ENCODE measurements at places on chromosomes 3 and 15.
A peak's percentile ranks its signal among the peaks of the same experiment; 100 is the strongest.

DNA sequence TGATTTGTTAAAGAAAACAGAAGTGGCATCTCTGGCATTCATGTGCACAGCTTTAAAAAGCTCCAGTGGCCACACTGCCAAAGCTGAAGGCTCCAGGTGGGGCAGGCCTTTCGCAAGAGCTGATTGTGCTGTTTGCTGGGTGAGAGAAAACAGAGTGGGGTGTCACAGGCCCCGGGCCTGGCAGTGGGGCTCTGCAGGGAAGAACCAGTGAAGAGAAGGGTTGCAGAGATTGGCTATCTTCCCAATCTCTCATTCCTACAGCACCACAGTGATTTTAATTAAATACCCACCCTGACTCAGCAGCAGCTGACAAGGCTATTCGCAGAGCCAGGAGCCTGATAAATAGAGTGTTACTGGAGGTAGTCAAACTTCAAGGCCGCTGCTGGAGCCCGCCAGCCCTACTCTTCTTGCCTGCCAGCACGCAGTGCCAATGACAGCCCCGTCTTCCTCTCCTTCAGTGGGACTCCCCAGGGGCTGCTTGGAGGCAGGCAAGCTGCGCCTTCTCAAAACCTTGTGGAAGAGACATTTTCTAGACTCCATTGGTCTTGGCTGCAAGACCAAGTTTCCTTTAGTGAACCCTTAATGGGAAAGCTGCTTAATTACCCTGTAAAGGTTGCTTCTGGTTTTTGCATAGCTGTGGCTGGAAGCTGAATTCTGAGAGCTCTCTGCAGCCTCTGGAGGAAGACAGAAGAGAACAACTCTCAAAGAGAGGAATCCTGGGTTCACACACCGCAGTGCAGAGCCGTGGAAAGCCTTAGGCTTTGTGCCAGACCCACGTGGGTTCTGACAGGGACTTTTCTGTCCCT, 225.8 kb upstream of the SLCO3A1 start:
- DNase-seq, result no peak

DNA sequence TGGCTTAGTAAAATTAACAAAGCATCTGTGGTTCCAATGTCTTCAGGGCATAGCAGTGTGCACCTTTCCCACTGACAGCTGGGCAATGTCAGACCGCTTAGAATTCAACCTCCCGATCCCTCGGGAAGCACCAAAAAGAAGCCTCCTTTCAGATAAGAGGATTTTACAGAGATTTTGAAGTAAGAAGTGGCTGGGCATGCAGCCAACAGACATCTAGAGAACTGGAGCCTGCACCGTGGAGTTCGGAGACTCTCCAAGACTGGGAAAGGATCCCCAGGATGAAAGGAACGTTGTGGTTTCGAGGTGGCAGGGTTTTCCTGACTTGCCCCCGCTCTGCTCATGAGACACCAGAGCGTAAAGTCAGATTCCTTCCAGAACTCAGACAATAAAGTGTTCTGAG, 5.3 kb downstream of the FAM174B start:
- DNase-seq, result peak; percentile 97

GRCh38 chr3:96266395-96267190, 547.8 kb upstream of the EPHA6 start:
- DNase-seq, result no peak

GRCh38 chr15:74210729-74211128, 8.1 kb upstream of the STRA6 start:
- no peak for DNase-seq

DNA sequence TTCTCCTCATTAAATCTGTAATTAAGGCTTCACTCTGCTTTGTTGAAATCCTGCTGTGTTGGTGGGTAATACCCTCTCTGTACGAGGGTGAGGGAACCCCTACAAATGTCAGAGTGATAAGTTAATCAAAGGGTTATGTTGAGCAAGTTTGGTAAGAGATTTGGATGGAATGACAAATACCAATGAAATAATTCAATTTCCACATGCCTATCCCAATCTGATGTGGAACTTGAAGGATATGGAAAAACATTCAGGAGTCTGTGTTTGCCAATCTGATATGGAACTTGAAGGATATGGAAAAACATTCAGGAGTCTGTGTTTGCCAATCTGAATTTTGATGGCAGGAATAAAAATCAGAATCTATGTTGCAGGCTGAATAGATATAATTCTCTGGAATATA, 910.2 kb downstream of the TUSC7 start:
- no peak for DNase-seq

- DNase-seq, result peak; percentile 84
These were observed 158.7 kb downstream of the USP13 start for GRCh38 chr3:179811321-179812095.

- DNase-seq, result no peak
These were observed 19.2 kb downstream of the FYCO1 start for GRCh38 chr3:45976191-45977091.

DNA sequence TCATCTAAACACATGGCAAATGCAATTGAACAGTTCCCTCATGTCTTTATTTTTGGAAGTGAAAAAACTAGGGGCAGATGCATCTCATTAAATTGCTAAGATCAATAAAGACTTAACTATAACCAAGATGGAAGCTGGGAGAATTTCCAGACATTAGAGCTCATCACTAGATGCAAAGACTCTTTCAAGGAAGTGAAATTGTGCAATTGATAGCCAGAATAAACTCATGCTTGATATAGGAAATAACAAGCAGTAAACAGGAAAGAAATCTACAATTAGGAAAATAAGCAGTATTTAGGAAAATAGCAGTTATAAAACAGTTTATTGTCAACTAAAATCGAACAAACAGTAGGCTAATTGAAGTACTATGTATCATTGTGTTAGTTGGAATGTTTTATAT, 8.8 kb upstream of the ANKUB1 start:
- no peak for DNase-seq

DNA sequence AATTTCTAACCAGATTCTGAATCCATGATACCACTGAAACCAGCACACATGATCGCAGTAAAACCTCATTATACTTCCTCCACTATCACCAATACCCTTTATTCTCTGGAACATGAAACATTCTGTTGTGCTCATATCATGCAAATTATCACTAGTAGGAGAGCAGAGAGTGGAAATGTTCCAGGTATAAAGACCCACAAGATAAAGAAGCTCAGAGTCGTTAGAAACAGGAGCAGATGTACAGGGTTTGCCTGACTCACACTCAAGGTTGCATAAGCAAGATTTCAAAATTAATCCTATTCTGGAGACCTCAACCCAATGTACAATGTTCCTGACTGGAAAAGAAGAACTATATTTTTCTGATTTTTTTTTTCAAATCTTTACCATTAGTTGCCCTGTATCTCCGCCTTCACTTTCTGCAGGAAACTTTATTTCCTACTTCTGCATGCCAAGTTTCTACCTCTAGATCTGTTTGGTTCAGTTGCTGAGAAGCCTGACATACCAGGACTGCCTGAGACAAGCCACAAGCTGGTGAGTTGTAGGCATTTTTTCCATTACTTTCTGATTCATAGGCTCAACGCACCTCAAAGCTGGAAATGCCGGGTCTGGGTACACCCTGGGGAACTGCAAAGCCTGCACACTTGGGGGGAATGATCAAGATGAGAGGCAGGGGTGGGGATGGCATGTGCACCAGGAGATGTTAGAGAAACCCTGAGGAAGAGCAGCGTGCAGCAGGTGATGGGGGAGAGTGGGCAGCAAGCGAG, at the start of gene CCR2:
Gene CCR2, plus strand, starts transcription at position 465 of the 764 bp plus-strand sequence. CDS start 3,417 bp downstream, outside the sequence.
- no peak for DNase-seq

- DNase-seq, result no peak
These were observed 366.8 kb upstream of the UMPS start for GRCh38 chr3:124363476-124363875.

DNA sequence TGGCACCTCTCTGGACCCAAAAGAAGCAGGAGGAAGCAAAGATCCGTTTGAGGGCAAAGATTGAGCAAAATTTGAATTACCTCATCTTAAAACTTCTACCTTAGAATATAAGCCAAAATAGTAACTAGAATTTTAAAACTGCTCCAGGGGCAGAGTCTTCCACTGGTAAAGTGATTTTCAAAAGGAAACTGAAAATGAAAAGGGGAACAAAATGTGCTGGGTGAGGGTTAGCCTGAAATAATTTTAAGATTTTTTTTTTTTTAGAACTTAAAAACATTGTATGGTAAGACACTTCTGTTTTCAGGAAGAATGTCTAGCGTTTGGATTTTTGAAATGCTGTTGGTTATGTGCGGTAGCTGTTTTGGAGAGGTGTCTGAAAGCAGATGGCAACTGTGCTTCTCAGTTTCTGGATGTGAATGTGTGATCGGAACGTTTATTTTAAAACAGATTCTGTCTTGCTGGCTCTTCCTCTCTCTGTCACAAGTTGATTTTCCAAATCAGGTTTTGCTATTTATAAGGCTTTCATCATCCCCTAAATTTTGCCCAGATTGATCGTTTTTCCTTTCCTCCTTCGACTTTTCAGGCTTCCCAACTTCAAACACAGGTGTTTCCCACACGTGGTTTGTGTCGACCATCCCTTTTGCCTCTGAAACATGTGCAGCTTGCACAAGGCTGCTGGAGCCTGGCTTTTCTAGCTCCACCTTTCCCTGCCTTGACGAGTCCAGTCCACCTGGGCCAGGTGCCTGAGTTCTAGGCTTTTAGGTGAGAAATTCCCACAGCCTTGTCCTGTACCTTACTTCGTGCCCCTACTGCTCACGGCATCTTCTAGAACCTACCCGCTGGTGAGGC, 3.3 kb downstream of the LRRK1 start:
- no peak for DNase-seq

GRCh38 chr15:57509965-57510364, 81.7 kb upstream of the MYZAP start:
- no peak for DNase-seq

DNA sequence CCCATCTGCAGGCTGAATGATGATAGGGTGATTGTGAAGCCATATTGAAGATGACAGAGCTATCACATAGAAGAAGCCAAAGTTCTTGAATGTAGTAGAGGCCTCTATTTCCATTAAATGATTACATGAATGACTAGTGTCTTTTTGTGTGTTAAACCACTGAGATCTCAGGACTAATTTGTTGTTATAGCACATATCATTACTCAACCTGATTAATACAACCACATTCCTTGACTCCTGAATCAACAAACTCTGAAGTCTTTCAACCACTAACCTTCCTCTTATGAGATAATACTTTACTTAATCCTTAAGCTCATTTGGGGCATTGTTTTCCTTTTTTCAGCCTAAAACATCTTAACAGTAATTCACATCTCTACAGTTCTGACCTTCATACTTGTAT, 564.5 kb upstream of the ADAMTS9 start:
- no peak for DNase-seq

DNA sequence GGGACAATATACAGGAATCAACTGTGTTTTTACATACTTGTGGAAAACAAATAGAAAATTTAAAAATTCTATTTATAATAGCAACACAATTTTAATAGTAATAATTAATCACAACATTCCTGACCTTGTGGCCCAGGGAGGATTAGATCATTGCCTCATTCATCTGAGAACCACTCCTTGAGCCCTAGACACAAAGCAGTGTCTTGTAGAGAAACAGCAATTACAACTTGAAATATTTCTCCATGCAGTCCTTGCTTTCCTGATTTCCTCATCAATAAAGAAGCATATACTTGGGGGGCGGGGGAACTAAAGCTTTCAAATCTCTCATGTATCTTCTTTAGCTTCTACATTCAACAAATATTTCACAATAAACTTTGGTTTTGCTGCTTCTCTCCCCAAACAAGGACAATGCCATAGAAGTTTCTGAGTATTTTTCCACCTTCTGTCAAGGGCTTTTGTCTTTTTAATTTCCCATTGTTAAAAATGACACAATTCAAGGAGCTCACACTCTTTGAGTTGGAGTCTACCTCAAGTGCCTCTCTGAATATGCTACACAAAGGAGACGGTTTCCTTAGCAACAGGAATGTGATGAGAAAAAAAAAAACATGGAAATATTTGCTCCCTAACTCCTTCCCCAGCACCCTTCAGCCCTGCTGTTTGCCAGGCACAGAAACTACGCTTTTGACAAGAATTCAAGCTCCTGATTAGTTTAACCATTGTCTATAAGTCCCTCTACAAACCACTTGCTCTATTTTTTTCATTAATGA, 118.8 kb downstream of the ARPP21 start:
- DNase-seq, result no peak

DNA sequence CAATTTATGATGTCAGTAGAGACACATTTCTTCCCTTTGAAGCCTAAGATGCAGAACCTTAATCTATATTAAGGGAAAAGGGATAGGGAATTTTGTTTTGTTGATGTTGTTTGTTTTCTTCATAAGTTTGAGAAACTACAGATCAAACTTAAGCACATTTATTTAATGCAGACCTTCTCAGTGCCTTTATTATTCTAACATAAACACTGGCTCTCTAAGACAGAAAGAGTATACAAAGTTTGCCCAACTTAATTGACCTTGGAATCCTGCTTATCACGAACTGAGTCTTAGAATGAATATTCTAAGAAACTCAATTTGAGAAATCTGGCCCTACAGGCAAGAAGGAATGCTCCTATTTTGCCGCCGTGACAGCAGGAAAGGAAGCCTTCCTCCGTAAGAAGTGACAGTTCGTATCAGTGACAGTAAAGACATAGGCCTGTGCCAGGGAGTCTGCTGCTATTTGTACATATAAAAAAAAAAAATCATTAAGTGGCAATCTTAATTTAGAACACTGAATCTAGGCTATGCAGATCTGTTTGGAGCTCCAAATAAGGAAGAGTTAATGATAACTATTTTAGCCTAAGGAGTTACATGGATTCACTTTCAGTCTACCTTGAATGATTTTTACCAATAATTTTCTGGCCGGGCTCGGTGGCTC, 8.8 kb upstream of the IMPG2 start:
- no peak for DNase-seq

- no peak for DNase-seq
These were observed at the start of gene CD86 for GRCh38 chr3:122055215-122055614. CD86 (plus strand) TSS chr3:122055362; CDS start chr3:122055490, 128 bp downstream.

- DNase-seq, result no peak
These were observed 318.8 kb upstream of the CTDSPL start for GRCh38 chr3:37542772-37543449.

DNA sequence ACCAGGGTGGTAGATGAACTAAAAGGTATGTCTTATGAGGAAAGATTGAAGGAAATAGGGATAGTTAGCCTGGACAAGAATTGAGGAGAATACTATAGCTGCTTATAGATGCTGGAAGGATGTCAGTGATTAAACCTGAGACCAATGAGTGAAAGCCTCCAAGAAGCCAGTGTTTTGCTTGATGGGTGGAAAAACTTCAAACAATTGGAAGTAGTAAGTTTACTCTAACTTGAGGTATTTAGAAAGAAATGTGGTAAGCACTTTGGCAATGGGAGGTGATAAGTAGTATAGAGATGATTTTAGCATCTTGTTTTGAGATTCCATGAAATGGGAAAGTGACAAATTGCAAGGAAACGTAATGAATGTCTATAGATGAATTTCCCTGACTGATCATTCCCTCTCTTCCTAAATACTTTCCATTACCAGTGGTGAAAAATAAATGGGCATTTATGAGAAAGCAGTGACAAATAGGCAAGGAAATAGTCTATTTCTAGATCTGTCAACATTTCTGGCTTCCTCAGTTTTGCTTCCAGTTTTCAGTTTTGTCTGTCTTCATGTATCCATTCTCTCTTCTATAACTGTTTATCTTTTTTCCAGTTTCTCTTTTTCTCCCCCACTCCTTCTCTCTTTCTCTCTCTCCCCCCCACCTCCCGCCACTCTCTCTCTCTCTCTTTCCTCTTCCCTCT, 19.2 kb downstream of the SLC15A2 start:
- DNase-seq, result no peak
